ENCODE measurements at places on chromosomes 4 and X.
A peak's percentile ranks its signal among the peaks of the same experiment; 100 is the strongest.

DNA sequence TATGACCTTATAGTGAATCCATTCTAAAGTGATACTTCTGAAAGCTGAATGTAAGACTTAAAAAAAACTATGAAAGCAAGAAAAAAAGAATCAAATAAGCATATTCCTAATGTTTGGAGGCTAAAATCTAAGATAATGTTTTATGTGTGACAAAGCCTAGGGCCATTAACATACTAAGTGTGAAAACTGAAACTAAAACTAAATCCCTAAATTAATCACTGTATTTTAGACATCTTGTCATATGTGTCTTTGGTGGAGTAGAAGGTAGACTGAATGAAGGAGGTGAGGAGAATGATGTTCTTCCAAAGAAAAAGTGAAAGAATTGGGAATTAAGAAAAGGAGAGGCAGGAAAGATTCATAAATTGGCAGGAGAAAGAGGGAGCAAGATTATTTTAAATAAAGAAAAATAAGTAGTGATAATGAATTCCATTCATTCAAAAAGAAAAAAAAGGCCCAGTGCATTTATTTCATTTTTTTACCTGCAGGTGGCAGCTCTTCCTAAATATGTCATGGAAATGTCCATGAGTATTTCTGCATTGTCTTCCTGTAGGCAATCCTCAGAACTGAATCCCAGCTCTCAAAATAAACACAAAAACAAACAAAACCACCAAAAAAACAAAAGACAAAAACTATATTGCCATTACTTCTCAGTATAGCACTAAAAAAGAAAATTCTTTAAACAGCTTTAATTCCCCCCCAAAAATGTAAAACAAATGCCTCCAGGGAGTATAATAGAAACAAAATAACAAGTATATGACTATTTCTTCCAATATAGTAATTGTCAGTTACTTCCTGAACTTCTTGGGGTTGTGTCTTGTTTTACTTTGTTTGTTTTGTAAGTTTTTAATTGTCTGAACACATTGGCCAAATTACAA lies 17.0 kb upstream of the AP1AR start:
- DNase-seq: no peak

- no peak for DNase-seq
These were observed 299.2 kb downstream of the IDS start for GRCh38 chrX:149205937-149206336.

DNA sequence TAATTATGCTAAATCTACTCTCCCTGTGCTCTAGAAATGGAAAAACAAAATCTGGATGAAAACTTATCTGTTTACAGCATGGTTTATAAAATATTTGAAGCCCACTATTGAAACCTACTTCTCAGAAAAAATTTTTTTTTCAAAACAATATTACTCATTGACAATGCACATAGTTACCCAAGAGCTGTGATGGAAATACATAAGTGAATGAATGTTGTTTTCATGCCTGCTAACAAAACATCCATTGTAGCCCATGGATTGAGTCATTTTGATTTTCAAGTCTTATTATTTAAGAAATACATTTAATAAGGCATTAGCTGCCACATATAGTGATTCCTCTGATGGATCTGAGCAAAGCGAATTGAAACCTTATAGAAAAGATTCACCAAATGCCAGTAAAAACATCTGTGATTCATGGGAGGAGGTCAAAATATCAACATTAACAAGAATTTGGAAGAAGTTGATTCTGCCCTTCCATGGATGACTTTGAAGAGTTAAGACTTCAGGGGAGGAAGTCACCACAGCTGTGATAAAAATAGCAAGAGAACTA lies 144.7 kb upstream of the HHIP start:
- DNase-seq: no peak

GRCh38 chr4:185644408-185644807 lies 109.1 kb upstream of the PDLIM3 start:
- no peak for DNase-seq

DNA sequence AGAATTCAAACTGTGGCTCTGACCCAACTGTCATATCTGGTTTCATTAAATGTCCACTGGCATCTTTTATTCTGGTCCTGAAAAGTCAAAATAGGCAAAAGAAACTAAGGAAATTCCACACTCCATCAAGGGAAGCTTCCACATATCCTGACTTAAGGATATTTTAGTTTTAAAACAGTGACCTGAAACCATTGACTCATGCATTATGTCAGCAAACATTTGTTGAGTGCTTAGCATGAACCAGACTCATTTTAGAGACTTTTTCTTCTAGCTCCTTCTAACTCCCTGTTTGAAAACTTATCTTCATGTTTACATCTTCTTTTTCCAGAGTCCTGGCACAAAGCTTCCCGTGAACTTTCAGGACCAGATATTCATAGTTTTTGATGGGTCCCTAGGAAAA lies 6.9 kb upstream of the CXCL1 start:
- DNase-seq: no peak

GRCh38 chrX:127888767-127889166 lies 163.4 kb downstream of the ACTRT1 start:
- no peak for DNase-seq

DNA sequence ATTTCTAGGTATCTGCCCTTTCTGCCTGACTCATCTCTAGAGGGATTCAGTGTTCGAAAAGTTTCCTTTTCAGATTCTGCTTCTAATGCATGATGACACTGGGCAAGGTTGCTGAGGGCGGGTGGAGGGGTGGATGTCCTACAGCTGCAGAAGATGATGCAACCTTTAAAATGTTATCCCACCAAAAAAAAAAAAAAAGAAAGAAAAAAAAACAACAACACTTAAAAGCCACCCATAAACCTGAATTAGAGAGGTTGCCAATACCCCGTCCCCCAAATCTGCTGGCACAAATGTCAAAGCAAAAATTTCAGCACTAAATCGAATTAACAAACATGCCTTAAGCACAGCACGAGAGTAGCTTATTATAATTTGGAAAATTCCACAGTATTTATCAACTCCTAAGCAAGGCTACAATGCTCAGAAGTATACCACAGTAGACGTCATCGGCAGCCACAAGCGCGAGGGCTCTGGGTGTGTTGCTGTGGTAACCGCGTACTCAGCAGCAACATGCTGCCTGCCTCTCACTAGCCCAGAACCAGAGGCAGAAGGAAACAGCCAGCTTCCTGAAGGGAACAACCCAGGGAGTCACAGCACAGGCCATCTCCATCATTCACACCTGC lies 167.5 kb upstream of the MAP3K15 start:
- DNase-seq: peak; percentile 51

- DNase-seq: no peak
These were observed 41.7 kb downstream of the MAGEC1 start for GRCh38 chrX:141945426-141945825.

DNA sequence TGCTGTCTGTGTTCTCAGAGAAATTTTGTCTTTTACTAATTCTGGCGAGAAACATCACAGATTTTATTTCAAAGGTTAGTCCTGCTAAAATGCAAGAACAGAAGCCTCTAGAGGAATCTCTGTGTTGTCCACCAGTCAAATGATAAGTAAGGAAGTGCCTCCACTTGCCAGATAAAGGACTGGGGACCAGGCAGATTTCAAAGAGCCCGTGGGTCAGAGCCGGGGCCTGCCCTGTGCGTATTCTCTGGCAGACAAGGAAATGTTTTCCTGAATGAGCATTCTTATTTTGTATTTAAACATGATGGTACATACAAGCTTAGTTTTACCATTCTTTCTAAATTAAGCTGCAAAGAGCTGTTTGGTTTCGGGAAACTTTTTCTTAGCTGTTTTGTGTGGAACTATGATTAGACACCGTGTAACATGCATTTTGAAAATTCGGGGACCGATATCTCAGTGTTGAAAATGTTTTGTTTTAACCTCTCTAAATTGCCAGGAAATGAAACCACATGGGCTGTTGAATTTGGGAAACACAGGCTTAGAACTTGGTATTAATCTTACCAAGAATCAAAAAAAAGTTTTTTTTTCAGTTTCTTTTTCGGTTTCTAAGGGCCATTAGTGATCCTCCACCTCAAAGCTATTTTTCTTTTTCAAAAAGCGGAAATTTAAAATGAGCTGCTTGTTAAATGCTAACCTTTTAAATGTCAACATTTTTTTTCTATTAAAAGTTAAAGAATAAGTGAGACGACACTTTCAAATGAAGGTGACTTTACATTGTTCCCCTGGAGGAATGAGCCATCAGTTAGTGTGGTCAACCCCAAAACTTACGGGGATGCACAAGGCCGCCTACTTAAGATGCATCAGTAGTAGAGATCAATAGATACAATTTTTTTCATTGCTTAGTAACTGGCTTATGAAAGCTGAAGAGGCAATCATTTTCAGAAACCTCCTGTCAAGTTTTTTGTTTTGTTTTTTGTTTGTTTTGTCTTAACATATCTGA lies 89.6 kb upstream of the MTM1 start:
- DNase-seq: no peak

DNA sequence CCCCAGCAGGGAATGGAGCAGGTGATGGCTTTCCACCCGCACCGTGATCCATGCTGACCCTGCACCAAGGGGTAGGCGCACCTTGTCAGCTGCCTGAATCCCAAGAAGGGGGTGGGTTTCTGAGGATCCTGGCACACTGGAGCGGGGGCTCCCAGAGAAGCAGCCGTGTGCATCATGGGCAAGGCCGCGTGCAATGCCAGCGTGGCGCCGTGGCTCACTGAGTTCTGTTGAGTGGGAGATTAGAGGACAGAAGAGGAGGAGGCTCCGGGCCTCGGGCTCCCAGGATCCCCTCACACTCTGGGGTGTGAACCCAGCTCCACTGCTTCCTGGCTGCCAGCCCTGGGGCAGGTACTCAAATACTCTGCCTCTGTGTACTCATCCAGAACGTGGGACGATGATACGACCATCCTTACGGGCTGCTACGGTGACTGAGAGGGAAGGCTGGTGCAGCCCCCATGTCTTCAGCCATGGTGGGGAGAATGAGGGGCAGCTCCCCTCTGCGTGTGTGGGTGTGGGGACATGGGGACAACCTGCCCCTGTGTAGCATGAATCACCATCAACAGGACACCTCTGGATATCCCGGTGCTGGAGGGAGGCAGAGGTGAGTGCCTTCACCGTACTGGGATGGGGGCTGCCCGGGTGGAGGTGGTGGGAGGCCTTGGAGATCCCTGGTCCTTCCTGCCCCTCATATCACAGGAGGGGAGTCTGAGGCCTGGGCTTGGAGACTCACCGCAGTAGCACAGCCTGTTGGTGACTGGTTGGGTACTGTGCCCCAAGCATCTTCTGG lies 52.6 kb downstream of the CPZ start:
- DNase-seq: no peak

Data from stimulated activated CD8-positive, alpha-beta memory T cell treated with anti-CD3 and anti-CD28 coated beads, Interleukin-15, amount 100 ng/mL, for 1 hour (primary cell).